ENCODE measurements at places on chromosomes 11 and 22.
A peak's percentile ranks its signal among the peaks of the same experiment; 100 is the strongest.

DNA sequence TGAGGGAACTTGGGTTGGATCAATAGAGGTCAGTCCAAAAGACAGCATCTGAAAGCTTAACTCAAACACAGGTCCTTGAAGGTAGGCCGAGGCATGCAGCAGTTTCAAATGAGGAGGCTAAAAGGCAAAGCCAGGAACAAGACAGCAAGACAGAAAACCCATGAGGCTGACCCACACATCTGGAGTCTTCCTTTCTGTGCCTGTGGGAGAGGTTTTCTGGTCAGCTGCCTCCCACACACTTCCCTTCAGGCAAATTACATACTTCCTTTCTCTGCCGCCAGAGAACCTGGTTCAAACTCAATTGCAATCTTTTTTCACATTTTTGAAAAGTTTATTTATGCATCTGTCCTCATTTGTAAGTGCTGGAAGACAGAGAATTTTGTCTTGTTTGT is 29.8 kb upstream of the CRTAM start:
- no peak for DNase-seq

DNA sequence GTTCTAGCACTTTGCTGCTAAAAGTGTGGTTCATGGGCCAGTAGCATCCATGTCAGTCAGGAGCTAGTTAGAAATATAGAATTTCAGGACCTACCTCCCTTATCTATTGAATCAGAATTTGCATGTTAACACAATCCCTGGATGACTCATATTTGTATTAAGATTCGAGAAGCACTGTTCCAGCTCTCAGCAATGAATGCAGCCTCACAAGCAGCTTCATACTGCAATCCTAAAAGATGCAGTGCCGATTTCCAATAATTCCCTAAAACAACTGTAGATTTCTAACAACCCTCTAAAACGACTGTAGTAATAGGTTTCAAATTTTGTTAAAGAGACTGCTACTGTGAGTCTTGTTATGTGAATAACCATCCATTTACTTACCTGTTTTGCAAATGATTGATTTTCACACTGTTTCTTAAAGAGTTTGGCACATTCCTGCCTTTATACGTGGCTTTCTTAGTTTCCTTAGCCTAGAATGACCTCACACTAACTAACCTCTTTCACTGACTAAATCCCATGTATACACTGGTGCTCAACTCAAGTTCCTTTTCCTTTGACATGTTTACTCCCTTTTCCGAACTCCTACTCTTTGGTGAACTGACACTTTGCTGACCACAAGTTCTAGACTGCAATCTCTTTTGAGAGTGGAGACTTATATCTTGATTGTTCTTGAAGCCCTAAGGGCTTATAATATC is 511.8 kb downstream of the METTL15 start:
- DNase-seq, result no peak

DNA sequence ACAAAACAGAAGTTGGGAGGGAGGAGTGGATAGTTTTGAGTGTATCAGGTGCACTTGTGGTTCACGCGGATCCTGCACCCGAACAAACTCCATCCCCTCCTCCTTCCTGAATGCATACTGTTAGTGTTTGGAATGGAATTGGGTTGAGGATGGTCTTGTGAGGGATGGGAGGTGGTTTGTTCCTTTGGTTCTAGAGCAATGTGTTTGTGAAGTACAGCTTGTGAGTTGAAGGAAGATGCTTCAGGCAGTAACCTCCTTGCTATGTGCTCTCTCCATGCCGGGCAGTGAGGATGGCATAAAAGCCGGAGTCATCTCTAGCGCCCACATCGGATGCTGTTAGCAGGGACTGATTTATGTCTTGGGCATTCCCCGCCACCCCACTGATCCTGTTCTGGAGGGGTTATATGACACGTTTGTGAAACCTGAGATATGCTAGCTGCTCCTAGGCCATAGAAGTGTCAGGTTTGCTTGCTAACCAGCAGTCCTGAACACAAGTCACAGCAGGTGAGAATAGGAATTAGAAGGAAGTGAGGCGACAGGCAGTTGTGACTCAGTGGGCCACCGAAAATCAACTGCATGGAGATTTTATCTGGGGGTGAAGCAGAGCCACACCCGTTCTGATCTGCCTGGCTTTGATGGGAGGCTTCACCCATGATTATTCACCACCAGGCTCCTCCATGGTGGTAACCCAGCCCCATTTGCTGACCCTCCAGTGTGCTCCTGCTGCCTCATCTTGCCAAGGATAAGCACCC is 2.2 kb downstream of the BCR start:
- no peak for DNase-seq

GRCh38 chr11:34126959-34127848 is 21.8 kb downstream of the NAT10 start:
- DNase-seq, result no peak

GRCh38 chr11:111089759-111090158 is 155.8 kb upstream of the POU2AF2 start:
- DNase-seq, result no peak

DNA sequence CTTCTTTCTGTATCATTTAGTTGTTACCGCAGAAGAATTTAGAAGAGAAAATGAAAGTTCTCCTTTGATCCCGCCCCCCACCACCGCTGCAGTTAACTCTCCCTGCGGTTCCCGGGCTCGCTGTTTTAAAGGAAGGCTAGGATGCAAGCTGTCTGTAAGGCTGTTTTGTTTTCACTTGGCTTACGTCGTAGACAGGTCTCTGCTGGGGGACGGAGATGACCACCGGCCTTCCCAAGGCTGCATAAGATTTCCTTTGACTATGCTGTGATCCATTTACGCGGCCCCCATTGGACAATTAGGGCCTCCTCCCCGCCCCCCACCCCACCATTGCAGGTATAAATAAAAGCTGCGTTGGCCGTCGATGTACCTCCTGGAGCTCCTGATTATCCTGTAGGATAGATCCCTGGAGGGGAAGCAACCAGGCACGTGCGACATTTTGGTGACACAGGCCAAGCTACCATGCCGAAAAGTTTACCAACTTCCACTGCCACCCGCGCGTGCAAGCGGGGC is 1.4 kb upstream of the CPT1A start:
- DNase-seq, result no peak

- no peak for DNase-seq
Observed at GRCh38 chr11:68214173-68215086, 1.3 kb upstream of the KMT5B start.

DNA sequence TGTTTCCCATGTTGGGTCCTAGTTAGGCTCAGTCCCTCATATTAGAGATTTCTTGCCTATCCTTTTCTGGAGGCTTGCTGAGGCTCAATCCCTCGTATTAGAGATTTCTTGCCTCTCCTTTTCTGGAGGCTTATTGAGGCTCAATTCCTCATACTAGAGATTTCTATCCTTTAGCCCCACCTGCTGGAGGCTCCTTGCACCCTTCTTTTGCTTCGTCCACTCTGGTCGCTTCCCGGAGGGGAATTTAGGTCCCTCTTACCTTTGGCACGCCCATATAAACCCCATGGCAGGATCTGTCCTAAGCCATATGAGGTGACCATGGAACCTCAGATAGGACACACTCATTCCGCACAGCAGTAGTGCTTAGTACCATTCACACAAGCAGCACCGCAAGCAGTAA is 15.9 kb downstream of the CYP2D6 start:
- peak; percentile 14 for DNase-seq

GRCh38 chr11:112348480-112349029 is 87.9 kb upstream of the PLET1 start:
- no peak for DNase-seq

GRCh38 chr22:31244046-31244942 is 32.2 kb downstream of the LIMK2 start:
- DNase-seq, result no peak

DNA sequence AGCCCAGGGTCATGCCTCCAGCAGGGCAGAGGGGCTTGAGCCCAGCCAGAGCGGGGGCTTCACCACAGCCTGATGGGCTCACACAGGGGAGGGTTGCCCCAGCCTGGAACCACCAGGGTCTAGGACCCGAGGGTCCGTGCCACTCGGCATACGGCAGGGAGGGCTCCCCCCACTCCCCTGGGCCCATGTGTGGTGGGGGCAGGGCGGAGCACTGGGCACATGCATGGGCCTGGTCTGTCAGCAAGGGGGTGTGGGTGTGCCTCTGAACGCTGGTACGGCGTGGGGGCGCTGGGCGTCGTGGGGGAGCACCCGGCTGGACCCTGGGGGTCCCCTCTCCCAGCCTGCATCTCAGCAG is 29.3 kb downstream of the MOB2 start:
- no peak for DNase-seq

- DNase-seq, result no peak
Observed at GRCh38 chr11:92948116-92948515, 21.3 kb upstream of the MTNR1B start.

DNA sequence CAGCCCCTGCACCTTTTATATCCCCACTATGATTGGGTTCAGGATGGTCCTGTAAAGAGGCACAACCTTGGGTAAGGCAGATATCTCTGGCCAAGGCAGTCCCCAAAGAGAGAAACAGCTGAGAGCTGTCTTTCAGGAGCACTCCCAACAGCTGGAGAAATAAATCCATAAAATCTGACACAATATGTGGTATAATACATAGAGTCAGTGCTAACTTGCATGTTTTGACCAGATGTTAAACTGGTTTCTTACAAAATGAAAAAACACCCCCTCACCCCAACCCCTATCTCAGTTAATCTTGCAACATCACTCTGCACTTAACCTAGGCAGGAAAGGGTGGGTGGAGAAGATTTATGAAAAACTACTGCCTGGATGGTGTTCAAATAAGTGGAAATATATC is 44.0 kb upstream of the C11orf87 start:
- DNase-seq, result no peak

DNA sequence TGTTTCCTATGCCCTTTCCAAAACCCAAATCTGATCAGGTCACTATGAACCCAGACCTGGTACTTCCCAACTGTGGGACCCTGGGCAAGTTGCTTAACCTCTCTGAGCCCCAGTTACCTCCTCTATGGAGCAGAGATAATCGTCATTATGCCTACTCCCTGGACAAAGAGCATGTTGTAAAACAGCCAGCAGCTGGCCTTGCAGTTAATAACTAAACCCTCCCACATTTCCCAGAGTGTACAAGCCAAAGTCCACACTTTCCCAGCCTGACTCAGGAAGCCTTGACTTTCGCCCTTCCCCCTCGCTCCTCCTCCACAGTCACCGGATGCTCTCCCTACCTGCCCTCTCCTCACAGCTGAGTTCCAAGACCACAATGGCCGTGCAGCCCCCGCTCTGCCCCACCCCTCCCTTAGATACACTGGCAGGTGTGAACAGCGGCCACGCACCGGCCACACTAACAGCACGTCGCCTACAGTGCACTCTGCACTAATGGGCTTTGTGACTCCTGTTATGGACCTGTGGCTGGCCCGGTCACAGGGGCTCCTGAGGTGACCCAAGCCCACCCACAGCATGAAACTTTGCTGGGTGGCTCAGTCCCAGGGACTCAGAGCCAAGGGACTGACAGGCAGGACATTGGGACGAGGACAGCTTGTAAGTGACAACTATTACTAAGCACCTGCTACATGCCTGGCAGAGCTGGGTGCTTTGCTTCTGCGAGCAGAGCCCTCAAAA is 15.6 kb upstream of the MFNG start:
- peak; percentile 31 for DNase-seq

DNA sequence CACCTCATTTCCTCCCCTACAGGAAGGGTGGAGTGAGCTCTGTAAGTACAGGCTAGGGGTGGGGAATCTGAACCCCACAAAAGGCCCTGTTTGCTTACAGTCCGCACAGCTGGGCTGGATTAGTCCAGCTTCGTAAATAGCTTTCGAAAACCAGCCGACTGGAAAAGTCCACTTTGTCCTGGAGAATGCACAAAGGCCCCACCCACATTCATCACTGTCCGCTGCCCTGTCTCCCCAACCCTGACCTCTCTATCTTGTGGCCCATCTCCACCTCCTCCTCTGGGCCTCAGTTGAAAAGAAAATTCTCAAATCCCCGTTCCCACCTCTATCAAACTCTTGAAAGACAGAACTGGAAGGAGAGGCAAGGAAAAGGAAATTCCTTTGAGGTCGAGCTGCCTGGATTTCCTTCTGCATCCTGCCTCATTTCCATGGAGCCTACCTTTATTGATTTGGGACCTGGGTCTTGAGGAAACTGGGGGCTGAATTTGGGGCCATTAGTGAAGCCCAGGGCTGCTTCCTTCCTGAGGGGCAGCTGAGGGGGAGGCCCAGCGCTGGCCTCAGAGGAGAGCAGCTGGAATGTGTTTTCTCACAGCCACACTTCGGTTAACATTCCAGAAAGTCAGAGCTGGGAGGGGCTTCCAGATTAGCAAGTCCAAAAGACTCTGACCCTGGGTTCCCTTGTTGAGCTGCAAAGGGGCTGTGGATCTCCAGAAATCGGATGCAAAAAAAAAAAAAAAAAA is 147.6 kb downstream of the FBXO7 start:
- DNase-seq, result no peak

- no peak for DNase-seq
Observed at GRCh38 chr11:121575963-121576290, 123.2 kb upstream of the SORL1-AS1 start.

GRCh38 chr22:25540908-25541660 is 23.4 kb upstream of the GRK3 start:
- DNase-seq, result no peak

DNA sequence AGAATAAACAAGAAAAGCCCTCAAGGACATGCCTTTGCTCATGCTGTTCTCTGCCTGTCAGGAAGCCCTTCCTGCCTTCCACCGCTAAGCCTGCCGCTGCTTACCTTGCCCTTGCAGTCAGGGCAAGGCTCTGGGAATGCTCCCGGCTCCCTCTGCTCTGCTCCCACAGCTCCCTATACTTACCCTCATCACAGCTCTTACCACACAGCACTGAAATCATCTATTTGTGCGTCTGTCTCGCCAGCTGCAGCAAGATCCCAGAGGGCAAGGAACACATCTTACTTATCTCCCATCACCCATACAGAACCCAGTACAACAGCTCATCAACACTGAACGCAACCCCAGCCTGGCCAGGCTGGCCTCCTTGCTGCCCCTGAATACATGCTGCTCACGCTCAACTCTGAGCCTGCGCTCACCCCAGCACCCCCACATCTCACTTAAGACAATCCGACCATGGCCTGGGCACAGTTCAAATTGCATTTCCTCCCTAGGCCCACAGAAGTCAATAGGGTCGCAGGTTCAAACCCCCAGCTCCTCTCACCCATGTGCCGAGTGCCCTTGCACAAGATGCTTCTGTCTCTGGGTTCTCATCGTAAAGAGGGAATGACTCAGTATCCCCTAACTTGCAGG is 161.8 kb downstream of the IGLL1 start:
- DNase-seq, result no peak

DNA sequence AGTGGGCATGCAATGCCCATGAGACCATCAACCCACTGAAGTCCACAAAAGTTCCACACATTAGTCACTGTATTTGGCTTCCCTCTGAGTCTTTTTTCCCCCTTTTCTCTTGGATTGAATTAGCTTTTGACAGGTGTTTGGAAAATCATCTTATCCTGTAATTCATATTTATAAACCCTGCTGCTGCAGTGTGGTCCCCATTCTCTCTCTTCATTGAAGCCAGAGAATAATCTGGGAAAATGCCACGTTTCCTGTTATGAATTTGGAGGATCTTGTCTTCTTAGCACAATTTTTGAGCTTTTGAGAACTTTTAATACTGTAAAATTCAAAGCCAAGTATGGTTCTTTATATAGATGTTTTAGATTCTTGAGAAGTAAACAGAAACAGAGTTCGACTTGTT is 84.8 kb downstream of the UVRAG start:
- DNase-seq, result no peak

Data from SHP77 (cell line).